NCI-H446 treated with DMSO at 0.1 percent for 48 hours (cell line): ENCODE measurements at places on chromosomes 3 and 15.

GRCh38 chr3:15953841-15954240 lies 156.1 kb upstream of the ANKRD28 start:
- no peak for DNase-seq

DNA sequence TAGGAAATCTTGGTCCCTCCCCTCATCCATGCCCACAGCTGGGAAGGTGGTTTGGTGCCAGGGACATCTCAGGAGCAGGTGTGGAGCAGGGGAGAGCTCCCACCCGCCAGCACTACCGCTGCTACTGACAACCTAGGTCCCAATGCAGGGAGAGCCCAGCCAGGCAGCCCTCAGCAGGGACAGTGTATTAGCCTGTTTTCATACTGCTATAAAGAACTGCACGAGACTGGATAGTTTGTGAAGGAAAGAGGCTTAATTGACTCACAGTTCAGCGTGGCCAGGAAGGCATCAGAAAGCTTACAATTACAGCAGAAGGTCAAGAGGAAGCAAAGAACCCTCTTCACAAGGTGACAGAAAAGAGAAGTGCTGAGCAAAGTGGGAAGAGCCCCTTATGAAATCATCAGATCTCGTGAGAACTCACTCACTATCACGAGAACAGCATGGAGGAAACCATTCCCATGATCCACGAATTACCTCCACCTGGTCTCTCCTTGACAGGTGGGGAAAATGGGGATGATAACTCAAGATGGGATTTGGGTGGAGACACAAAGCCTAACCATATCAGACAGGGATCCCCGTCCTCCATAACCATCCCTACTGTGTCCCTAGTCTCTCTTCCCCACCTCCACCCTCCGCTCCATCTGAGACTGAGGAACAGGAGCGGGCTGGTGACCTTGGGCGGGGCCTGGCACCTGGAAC lies 218.6 kb downstream of the TBC1D2B start:
- DNase-seq = no peak

DNA sequence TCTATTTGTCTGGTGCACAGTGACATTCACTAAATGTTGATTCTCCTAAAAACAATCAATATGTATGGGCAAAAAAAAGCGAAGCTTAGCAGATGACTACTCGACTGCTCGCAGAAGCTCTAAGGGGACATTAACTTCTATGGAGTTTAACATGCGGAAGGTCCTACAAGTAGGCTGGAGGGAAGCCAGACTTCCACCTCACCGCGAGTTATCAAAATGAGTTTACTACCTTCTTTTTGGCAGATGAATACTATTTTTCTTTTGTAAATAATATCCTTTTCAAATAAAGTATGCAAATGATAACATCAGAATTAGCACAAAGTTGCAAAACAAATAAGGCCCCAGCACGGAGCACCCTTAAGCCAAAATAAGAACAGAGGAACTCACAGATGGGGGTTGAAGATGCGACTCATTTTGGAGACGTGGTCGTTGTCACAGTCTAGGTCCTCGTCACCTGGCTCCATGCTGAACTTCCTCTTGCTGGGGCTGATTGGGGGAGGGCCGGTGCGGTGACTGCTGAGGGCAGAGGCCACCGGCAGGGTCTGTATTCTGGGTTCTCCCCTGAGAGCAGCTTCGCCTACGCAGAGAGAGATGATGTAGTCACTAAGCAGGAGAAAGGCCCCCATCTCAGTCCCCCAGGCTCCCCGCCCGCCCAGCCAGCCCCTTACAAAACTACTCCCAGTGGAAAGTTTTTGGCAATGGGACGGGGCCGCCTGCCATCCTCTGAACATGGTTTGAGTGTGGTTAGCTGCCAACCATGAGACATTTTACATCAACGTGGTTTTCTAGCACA lies 42.1 kb downstream of the VGLL4 start:
- no peak for DNase-seq

DNA sequence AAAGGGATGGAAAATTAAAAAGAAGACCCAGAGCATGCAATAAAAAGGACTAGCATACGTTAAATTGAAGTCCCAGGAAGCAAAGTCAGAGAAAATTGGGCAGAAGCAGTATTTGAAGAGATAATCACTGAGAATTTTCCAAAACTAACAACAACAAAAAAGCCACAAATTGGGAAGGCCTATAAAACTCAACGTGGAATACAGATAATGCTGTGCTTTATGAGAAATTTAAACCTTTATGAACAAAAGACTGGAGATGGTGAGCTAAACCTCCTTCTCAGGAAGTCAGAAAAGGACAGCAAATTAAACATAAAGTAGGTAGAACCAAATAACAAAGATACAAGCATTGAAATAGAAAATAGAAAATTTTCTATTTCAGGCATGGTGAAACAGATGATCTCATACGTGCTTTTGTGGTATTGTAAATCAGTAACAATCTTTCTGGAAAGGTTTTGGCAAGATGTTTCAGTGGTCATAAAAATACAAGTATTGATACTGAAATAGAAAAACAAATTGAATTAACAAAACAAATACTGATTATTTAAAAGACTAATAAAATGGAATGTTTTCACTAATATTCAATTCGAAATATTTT lies 55.6 kb downstream of the LYSMD4 start:
- no peak for DNase-seq

DNA sequence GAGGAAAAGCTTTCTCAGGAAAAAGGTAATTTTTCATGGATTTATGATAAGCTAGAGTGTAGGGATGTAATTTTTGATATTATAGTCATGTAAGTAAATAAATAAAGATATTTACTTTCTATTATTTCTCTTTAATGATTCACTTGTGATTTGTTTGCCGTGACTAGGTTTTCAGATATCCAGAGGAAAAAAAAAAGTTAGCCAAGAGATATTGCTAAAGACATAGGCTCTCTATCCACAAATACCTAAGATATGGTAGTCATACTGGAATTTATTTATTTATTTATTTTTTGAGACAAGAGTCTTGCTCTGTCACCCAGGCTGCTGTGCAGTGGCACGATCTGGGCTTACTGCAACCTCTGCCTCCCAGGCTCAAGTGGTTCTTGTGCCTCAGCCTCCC lies 59.9 kb downstream of the AP4E1 start:
- no peak for DNase-seq

- DNase-seq = no peak
Measured at GRCh38 chr15:36609793-36610192, 30.4 kb downstream of the CDIN1 start.

GRCh38 chr3:108018552-108018951 lies 72.3 kb downstream of the CD47 start:
- DNase-seq = no peak

DNA sequence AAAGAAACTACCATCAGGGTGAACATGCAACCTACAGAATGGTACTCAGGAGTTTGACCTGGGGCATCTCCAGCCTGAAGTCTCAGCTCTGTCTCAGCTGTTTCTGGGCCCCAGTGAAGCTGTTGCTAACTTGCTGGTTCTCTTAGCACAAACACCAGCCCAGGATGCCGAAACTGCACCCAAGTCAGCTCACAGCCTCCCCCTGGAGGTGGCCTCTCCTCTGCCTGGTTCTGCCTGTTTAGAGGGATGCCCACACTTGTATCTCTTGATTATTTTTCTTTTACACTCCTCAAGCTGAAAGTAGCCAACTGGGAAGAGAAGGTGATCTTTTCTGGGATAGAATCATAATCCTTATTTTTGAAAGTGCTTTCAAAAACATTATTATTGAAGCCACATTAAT lies 289.0 kb upstream of the RASGRP1 start:
- DNase-seq = no peak

GRCh38 chr3:1235526-1236120 lies 142.8 kb downstream of the CNTN6 start:
- no peak for DNase-seq

- DNase-seq = no peak
Measured at GRCh38 chr15:62046078-62046743, 14.0 kb downstream of the VPS13C start.

- no peak for DNase-seq
Measured at GRCh38 chr3:72270072-72270681, 485.2 kb upstream of the PROK2 start.

GRCh38 chr3:111428301-111428700 lies 113.7 kb upstream of the CD96 start:
- DNase-seq = no peak

DNA sequence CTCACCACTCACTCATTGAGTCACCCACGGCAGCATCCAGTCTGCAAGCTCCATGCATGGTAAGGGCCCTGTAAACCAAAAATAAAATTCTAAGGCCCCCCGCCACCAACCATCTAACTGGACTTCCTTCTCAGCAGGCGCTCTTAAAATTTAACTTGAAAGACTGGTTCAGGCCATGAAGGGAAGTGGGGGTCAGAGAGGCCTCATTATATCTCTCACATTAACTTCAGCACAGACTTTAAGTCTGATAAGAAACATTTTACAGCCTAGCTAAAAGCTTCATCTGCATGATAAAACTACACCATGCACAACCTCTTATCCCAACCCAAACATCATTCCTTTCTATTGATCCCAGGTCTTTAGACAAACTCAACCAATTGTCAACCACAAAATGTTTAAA lies 38.5 kb downstream of the FBLN2 start:
- no peak for DNase-seq

GRCh38 chr15:41512940-41513505 lies 604 bp downstream of the LTK start:
- no peak for DNase-seq

GRCh38 chr15:67097930-67098740 lies 32.7 kb downstream of the SMAD3 start:
- no peak for DNase-seq

- DNase-seq = no peak
Measured at GRCh38 chr3:49611719-49612118, 57.4 kb downstream of the BSN start.

DNA sequence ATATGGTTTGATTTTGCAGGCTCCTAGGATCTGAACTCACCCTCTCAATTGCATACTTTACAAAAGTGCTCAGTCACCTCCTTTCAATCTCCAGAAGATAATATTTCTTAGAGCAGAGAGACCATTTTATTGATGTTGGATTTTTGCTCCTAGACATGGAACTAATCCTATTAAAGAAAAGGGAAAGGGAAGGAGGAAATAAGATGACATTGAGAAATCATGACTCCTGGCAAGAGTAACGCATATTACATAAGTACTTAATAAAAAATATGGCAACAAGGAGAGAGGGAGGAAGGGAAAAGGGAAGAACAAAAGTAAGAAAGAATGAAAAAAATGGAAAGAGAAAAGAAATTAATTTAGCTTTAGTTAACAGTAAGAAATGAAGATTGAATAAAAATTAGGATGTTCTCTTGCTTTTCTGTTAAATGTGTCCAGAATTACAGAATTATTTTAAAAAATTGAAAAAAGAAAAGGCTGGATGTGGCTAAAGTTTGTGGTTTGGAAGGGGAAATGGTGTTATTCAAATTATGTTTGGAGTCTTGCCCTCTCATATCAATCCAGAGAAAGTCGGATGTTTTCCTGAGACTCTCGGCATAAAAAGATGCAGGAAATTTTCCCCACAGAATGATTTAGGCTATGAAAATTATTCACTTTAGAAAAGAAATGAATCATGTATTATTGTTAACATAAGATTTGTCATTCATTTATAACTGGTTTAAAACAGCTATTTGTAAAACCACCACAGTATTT lies 474.0 kb downstream of the FGF12 start:
- DNase-seq = peak; percentile 35

DNA sequence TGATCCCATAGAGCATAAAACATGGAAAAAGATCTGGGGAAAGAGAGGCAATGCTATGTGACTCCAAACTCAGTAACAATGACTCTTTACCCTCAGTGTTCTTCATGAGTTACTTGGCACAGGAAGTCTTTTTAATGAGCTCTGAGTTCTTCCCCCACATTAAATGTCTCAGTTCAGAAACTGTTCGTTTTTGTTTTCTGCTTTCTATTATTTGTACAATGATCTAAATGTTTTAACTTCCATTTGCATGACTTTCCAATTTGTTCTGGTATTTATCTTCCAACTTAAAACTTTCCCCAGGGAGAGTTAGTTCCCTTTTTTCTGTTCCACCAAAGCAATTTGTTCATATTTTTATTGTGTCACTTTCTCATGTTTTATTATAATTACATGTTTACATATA lies 177.0 kb upstream of the ZBTB20 start:
- no peak for DNase-seq
